ENCODE measurements at places on chromosomes 3 and 15.
A peak's percentile ranks its signal among the peaks of the same experiment; 100 is the strongest.

DNA sequence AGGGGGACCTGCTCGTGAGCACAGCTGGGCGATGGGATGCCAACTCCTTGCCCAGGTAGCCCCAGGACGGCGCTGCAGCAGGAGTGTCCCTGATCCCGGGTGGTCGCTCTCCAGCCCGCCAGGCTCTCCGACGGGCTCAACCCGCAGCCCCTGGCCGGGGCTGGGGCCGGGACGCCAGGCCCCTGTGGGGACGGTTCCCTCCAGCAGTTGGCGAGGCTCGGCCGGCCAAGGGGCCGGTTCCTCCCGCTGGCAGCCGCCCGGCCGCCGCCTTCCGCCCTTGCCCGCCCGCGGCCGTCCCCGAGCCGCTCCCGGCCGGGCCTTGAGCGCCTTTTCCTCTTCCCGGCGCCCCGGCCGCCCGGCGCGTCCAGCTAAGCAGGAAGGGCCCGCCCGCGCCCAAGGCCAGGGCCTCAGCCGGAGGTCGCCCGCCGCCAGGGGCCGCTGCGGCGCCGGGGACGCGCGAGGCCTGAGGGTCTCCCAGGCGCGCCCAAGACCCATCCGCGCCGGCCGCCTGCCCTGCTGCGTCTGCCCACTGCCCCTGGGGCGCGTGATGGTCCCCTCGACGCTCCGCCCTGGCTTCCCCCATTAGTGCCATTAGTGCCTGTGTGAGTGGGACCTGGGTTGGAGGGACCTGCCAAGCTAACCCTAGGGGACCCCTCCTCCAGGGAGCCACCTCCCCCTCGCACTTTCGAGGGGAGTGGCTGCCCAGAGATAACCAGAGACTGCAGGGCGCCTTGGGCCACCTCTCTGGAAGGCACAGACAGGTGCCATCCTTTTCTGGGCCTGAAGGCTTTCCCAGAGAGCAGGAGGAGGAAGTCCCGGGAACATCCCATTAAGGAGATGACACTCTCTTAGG lies 106.4 kb downstream of the FBLN2 start:
- DNase-seq, result peak; percentile 18

GRCh38 chr15:31228980-31229826 lies 97.4 kb upstream of the KLF13 start:
- no peak for DNase-seq

DNA sequence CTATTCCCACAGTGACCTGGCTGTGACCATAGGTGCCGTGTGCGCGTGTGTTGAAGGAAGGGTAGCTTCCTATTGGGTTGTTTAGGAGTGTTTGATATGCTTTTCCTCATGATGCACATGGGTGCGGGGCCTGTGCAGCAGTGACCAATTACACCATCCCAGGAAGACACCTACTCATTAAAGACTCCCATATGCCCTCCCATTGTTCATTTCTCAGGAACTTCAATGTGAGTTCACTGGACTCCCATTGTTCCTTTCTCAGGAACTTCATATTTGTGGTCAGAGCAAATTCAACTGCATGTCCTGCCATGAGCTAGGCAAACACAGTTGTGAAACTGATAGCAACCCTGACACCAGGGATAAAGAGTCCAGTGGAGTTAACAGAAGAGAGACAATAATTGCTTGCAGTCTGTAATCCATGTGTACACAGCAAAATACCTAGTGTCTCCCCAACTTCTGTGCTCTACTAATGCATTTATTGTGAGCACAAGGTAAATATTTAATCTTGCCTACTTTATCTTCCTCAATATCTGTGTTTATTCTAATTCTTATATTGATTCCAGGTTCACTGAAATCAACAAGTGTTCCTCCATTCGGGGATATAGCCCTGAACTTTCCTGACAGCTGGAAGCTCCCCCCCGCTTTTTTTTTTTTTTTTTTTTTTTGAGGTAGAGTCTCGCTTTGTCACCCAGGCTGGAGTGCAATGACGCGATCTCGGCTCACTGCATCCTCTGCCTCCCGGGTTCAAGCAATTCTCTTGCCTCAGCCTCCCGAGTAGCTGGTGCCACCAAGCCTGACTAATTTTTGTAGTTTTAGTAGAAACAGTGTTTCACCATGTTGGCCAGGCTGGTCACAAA lies 57.5 kb upstream of the GCNT3 start:
- DNase-seq, result no peak

DNA sequence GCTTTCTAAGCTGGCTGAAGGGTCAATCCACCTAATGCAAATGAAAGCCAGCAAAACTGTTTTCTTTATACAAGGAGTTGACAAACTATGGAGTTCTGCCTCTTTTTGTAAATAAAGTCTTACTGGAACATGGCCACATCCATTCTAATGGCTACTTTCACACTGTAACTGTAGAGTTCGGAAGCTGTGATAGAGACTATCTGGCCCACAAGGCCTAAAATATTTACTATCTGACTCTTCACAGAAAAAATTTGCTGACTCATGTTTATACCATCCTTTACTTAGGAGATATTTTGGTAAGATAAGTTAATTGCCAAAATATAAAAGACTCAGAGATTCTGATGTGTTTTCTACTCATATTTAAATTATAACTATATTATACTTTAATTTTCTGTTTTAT lies 93.7 kb upstream of the GK5 start:
- DNase-seq, result no peak

GRCh38 chr3:20564966-20565365 lies 379.0 kb upstream of the SGO1 start:
- DNase-seq, result no peak

GRCh38 chr15:25678500-25678855 lies 184.6 kb downstream of the ATP10A start:
- no peak for DNase-seq

DNA sequence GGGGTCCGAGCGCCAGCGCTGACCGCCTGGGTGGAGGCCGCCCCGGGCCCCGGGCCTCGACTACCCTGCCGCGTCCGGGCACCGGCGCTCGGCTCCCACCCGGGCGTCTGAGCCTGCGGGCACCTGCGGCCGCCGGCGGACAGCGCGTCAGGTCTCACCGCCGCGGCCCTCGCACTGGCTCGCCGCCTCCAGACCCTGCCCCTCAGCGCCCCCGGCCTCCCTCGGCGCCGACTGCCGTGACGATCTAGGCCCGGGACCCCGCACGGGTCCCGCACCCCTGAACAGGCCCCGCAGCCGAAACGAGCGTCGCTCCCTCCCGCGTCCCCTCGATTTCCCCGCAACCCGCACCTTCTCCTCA lies 297 bp downstream of the PRC1 start:
- DNase-seq, result no peak

GRCh38 chr15:90200534-90201129 lies 498 bp upstream of the SEMA4B start:
- DNase-seq, result no peak

- no peak for DNase-seq
Measured at GRCh38 chr15:96599268-96599667, 268.8 kb downstream of the NR2F2 start.

- DNase-seq, result no peak
Measured at GRCh38 chr15:86916671-86917360, 837.1 kb downstream of the AGBL1 start.

- no peak for DNase-seq
Measured at GRCh38 chr15:101381671-101382212, 86.7 kb upstream of the SNRPA1 start.

DNA sequence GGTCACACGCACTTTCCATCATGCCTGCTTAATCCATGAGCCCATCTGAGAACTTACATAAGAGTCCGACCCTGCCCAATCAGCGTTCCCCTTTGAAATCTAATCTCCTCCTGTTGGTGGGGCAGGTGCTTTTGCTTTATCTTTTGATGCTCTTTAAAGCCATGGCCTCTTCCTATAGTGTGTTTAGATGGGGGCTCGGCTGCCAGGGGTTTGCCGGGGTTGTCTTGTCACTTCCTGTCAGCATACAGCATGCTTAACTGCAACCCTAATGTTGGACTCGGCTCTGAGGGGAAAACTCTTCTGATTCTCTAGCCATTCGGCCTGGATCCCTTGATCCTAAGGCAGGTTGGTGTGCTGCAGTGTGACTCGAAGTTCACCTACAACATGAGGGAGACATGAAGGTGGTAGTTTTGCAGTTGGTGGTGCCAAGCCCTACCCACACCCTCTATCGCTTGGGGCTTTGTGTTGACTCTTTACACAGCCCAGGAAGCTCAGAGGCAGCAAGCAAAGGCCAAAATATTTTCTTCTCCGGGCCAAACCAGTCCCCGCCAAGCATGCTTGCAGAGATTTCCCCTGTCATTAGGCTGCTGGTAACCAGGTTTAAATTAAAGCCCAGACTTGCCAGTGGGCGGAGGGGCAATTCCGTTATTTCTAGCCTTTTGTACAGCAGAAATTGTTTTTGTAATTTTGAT lies 218.7 kb downstream of the FEZF2 start:
- DNase-seq, result no peak

DNA sequence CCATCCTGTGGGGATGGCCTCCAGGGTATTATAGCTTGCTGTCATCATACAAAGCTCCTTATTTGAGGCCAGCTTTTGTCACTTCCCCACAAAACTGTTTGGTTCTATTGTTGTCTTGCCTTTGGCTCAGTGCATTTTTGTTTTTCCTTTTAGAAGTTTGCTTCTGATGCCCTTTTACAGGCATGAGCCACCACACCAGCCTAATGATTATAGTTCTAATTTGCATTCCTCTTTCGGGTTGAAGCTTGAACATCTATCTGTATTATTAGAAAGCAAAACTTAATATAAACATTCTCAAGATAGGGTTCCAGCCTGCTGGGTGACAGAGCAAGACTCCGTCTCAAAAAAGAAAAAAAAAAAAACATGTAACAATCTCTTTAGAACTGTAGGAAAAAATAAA lies 39.8 kb downstream of the SMARCC1 start:
- DNase-seq, result no peak

DNA sequence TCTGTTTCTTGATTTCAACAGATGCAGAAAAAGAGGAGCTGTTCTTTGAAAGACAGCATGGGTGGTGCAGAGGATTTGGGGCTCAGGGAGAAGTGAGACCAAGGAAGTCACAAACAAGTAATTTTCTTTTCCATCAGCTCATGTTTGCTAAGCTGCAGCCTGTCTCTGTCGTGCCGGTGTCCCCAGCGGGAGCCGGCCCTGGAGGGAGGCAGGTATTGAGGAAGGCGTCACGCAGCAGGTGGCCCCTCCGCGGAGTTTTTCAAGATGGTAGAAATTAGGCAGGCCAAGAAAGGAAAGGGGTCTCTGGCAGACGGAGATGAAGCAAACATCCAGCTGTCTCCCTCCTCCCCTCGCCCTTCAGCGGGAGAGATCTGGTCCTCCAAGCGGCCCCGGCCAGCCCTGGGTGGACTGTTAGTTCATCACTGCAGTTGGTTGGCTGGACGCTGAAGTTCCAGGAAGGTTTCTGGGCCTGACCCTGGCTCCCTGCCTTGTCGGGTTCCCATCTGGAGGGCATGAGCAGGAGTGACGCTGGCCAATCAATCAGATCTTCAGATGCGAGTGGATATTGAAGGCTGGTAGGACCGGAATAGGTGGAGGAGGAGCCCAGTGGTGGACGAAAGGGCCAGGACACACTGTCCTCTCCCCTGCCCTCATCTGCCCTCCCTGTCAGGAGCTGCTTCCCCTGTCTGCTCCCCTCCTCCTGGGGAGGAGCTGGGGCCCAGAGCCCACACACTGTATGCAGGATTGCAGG lies 27.7 kb upstream of the MUC4 start:
- DNase-seq, result no peak

DNA sequence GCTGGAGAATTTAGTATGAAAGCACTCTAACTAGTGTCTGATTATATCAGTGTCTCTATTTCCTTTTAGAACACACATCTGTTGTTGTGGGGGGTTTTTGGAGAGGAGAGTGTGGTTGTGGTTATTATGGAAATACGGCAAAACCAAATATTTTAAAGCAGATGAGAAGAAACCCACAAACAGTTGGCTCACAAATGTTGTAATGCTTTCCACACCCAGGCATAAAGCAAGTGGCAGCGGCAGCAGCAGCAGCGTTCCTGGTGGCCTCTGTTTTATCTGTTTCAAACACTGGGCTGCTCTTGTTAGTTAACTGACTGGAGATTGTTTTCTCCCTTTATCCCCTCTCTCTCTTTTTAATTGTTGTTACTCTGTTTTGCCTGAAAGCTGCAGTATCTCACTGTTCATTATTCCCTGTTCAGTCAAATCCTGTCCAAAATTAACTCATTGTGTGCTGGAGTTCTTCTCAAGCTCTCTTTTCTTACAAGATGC lies 1045.5 kb upstream of the NR2F2 start:
- DNase-seq, result no peak

DNA sequence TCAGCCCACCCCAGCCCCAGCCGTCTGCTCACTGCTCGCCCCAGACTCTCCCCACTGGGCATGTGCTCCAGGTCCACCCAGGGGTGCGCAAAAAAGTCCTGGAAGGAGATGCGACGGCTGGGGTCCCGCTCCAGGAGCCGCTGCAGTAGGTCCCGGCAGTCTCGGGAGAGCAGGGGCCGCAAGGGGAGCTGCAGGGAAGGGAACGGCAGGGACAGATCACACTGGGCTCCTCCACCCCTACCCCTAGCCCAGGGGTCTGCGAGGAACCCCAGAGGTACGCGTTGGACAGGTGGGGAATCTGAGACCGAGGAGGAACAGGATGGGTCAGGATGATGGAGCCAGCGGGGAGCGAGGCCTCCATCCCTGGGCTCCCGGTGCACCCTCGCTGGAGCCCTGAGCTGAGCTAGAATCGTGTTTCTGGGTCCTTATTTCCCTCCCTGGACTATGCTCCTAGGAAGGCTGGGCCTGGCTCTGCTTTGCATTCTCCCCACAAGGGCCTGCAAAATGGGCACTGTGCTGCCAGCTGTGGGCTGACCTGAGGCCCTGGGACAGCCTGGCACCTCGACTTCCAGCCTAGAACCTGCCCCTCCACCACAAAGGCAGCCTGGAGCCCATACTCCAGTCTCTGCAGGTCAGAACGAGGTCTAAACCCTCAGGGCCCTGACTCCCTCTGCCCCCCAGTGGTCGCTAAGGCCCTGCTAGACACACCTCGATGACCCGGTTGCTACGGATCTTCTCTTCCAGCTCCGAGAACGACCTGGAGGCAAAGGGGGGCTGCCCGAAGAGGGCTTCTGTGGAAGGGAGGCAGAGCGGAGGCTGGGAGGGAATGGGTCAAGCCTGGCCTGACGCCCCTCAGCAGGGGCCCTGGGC lies 3.2 kb downstream of the ULK3 start:
- no peak for DNase-seq

Measured in activated CD4-positive, alpha-beta T cell treated with anti-CD3 and anti-CD28 coated beads, Interleukin-2, amount 50 U/mL, for 1 hour (primary cell).